Heart left ventricle (tissue), 16 donors: ENCODE measurements at places on chromosomes 7 and 10. TPM values are rescaled to one million over a fixed set of nuclear protein-coding genes. Genes with fewer than 3 reads are reported as not detected.

IFIT1 gene
- total RNA-seq, result 18.5 TPM

- DNase-seq, result no peak
These were observed 115.8 kb upstream of the SORCS1 start for GRCh38 chr10:107280293-107280692.

DNA sequence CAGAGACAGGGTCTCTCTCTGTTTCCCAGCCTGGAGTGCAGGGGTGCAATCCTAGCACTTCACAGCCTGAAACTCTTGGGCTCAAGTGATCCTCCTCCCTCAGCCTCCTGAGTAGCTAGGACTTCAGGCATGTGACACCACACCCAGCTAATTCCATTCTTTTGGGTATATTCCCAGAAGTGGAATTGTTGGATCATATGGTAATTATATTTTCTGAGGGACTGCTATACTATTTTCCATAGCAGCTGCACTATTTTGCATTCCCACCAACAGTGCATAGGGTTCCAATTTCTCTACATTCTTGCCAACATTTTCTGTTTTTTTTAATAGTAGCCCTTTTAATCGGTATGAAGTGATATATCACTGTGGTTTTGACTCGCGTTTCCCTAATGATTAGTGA is 30.0 kb upstream of the RAB11FIP2 start:
- DNase-seq, result no peak

DNA sequence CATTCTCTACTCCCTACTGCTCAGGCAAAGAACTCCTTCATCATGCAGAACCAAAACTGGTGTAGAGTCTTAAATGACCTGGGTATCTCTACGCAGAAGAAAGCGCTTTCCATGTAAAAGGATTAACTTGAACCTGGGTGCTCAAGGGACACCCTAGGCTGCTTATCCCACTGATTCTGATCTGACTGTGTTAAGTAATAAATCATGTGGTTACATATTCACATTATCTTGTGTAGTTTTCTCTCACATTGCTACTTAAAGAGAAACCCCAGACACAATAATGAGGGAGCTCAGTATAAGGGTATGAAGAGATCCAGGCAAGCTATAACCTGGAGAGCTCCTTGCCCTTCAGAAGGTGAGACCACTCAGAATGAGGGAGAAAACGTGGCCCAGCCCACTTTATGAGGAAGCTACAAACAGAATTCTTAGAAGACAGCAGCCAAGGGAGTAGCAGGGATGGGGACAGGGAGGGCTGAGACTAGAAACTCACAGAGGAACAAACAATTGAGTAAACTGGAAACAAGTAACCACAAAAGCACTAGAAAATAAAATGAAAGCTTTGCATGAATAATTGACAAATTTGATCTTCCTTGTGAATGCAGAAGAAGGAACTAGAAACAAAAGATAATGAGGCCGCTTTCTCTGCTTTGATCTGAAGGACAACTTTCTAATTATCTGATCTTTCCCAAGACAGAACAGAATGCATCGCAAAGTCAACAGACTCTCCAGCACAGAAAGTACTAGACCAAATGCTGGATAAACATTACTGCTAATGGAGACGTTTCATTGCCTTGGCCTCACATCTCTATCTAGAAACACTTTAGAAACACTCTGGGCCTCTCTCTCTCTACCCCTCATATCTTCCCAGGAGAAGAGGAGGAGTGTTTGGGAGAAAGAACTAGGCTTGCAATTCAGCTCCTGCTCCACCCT is 76.1 kb downstream of the LRRC17 start:
- no peak for DNase-seq

GRCh38 chr7:45156516-45157272 is 897 bp upstream of the RAMP3 start:
- no peak for DNase-seq

- no peak for DNase-seq
These were observed 6.6 kb upstream of the DLX6 start for GRCh38 chr7:96998744-96999143.

DNA sequence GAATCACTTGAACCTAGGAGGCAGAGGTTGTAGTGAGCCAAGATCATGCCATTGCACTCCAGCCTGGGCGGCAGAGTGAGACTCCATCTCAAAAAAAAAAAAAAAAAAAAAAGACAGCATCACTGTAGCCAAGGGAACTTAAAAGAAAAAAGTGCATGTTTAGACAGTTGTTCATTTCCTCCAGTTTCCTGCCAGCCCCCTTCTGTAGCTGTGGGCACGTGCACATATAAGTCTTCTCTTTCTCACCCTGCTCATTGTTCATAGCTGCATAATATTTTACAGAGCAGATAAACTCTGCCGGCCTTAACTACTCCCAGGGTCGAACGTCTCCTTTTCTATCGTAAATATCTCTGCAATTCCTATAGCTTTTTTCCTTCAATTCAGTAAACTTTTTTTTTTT is 132.6 kb downstream of the LHPP start:
- DNase-seq, result no peak

DNA sequence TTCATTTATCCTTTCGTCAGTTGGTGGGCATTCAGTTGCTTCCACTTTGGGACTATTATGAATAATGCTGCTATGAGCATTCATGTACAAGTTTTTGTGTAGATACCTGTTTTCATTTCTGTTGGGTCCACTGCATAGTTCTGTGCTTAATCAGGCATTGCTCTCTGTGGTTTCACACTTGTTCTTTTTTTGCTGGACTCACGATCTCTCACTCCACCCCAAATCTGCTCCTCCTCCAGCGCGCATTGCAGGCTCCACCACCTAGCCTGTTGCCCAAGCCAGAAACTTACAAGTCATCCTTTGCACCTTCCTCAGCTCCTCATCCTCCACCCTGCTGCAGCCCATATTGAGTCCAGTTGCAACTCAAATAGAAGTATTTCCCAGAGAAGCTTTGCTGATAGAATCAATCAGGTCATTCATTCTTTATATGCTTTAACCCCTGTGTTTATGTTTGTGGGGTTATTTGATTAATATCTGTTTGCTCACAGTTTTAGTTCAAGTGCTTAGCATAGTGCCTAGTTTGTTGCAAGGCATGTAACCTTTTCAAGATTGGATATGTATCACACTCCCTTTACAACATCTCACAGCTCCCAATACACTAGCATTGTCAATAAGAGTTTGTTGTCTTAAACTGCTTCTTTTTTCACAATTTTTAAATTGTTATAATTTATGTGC is 16.6 kb upstream of the AFAP1L2 start:
- DNase-seq, result no peak

AKR1C8 gene
- not detected for total RNA-seq

DNA sequence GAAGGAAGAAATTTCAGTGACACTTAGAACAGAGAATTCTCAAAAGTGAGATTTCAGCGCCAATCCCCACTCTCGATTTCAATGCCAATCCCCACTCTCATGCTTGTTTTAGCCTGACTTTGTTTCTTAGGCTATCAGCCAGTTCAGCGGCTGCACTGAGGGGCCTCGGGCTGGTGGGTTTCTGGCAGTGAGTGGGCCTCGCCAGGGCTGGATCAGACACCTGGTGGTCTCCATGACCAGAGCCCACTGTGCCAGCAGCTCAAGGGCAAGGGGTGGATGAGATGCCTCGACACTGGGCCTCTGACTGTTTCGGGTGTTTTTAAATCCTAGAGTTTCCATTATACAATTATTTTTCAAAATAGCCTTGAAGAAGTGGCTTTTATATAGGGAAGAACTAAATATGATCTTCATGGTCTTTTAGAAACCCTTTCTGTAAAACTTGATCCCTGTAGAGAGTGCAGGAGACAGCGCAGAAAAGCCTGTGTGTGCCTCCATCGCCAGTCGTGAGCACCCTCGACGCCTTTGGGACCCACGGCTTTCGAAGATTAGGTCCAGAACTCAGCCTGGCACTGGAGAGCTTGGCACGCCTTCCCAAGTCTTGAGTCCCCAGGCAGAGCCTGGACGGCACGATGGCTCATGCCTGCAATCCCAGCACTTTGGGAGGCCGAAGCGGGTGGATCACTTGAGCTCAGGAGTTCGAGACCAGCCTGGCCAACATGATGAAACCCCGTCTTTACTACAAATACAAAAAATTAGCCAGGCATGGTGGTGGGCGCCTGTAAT is 76.2 kb downstream of the INPP5A start:
- peak; percentile 16 for DNase-seq

VSTM4 gene
- total RNA-seq, result 15.8 TPM

DNA sequence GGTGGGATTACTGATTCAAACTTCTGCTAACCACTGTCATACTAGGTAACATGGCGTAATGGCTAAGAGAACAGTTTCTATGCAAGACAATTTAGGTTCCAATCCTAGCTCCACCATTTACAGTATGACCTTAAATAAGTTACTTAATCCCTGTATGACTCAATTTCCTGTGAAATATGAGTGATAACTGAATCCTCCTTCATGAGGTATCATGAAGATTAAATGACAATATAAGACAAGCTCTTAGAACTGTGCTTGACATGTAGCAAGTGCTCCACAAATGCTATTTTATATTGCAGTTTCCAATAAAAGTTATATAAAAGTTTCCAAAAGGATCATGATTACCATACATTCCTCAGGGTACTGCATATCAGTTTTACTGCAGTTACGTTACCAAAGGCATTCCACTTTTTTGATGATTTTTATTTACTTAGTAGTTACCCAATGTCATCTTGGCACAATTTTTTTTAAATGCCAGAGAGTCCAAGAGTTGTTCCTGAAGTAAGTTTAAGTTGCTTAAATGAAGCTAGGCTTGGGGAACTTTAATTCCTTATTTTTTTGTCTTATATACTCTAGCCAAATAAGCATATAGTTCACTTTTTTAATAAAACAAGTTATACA is 7.1 kb downstream of the DOCK4 start:
- no peak for DNase-seq

- no peak for DNase-seq
These were observed 14.8 kb downstream of the COL13A1 start for GRCh38 chr10:69816521-69816920.

PAOX gene
- total RNA-seq, result 3.4 TPM

GRCh38 chr10:88172159-88172558 is 308.7 kb downstream of the PTEN start:
- DNase-seq, result no peak

- no peak for DNase-seq
These were observed 1.6 kb upstream of the EPC1 start for GRCh38 chr10:32348297-32349198.

GIMAP4 gene
- 25.1 TPM for total RNA-seq

- DNase-seq, result no peak
These were observed 150.6 kb downstream of the SLIT1 start for GRCh38 chr10:97034958-97035769.

DNAJB12 gene
- 42.5 TPM for total RNA-seq

- DNase-seq, result no peak
These were observed 203.2 kb upstream of the SEMA3E start for GRCh38 chr7:83852136-83852535.

NDUFB8 gene
- 637 TPM for total RNA-seq

TYW1 gene
- total RNA-seq, result 11.7 TPM

DNA sequence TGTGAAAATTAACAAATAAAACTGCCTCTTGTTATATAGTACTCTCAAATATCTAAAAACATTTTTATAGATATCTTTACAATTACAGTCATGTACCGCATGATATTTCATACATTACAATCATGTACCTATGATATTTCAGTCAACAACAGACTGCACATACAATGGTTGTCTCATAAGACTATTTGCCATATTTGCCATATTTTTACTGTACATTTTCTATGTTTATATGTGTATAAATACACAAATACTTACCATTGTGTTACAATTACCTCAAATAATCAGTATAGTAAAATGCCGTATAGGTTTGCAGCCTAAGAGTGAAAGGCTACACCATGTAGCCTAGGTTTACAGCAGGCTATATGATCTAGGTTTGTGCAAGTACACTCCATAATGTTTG is 336.0 kb upstream of the PCDH15 start:
- no peak for DNase-seq

DNA sequence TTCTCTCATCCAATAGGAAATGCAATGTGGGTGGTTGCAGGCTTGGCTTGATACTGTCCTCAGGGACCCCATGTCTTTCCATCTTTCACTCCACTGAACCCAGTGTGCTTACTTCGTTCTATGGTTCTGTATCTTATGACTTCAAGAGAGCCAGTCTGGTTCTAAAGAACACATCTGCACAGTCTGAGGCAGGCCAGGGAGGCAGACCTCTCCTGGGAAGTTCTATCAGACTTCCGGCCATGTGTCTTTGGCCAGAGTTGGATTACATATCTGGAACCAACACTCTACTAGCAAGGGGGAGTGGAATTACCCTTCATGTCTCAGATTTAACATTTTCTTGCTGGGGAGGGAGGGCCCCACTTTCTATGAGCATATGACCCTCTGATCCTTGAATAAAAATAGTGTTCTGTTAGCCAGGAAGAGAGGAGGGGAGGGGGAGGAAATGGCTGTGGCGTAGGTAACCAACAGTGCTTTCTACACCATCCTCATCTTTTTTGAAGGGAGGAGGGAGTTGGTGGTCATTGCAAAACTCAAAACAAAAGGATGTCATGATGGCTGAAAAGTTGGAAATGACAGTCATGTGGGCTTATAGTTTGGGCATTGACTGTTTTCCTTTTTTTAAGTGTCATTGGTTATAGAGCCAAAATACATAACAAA is 370.2 kb downstream of the GATA3 start:
- DNase-seq, result no peak

TMEM213 gene
- total RNA-seq, result not detected

AKR1C3 gene
- total RNA-seq, result 23.9 TPM

DNA sequence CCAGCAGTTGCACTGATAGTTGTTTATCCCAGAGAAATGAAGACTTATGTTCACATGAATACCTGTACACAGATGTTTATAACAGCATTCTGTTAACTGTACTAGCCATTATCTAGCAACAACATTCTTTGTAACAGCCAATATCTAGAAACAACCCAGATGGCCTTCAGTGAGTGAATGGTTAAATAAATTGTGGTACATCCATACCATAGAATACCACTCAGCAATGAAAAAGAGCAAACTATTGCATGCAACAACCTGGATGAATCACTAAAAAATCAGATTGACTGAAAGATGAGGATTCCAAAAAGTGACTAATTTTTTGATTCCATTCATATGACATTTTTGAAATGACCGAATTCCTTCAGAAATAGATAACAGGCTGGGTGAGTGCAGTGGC is 360.3 kb downstream of the MALRD1 start:
- no peak for DNase-seq

DNA sequence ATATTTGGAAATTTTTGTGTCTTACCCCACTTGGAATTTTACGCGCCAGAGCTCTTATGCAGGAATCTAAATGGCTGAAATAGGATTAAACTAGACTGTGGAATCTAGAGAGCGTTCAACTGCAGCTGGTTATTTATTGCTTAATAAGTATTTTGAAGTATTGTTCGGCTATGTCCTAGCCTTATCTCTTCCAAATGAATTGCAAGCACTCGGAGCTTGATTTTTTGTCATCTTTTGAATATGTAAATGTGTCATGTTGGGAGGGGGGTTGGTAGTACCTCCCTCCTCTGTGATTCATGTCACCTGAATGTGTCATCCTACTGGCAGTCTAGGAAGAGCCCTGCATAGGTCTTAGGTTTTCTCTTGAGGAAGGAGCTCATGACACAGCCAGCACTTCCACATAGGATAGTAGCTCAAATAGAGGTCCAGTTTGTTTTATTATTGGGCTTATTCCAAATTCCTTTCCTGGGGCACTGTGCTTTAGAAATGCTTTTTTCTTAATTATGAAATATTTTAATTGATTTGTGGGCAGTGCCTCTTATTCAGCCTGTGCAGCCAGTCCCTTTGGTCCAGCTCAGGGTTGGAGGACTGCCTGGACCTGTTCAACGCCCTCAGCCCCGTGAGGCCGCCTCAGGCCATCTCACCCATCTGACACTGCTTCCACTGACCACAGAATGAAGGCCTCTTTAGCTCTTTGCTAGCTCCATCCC is 22.5 kb upstream of the TRIL start:
- no peak for DNase-seq

UPK3BL1 gene
- 12.8 TPM for total RNA-seq

TEX36 gene
- total RNA-seq, result not detected

CYTH3 gene
- 49.7 TPM for total RNA-seq

FBXL13 gene
- total RNA-seq, result not detected

GRCh38 chr7:47329320-47329926 is 252.5 kb downstream of the TNS3 start:
- DNase-seq, result peak; percentile 58

CLDN4 gene
- total RNA-seq, result not detected
